HCT116 (cell line): ENCODE measurements at places on chromosomes 7 and 10. TPM values are rescaled to one million over a fixed set of nuclear protein-coding genes. Genes with fewer than 3 reads are reported as not detected.

Gene FGFBP3
- 1.2 TPM for total RNA-seq

Gene LRRC18
- not detected for total RNA-seq

Gene CALN1
- 0.17 TPM for total RNA-seq

Gene GDF10
- not detected for total RNA-seq

Gene MLXIPL
- 79.4 TPM for total RNA-seq

Gene PHKG1
- 1.1 TPM for total RNA-seq

Gene ZNF117
- total RNA-seq: 2.5 TPM

Gene CCSER2
- 28.9 TPM for total RNA-seq

DNA sequence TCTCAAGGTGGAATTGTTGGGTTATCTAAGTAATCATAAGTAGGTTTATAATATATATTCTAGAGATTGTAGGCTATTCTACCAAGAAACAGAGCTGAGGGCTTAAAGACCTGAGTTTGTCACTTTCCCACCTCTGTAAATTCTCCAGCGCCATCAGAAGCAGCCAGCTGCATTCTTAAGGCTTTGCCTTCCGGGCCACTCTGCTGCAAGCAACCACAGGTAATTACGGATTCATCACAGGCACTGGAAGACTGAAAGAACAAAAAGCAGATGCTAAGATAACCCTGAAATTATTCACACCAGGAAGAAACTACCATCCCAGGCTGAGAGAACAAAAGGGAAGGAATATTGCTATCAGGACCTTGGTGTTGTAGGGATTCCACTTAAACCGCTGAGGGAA, 137.8 kb upstream of the JCAD start:
- no peak for DNase-seq

- DNase-seq: peak; percentile 48
Observed at GRCh38 chr10:68543004-68543918, 15.9 kb upstream of the SLC25A16 start.

- DNase-seq: no peak
Observed at GRCh38 chr10:100579261-100580090, 43.7 kb downstream of the HIF1AN start.

DNA sequence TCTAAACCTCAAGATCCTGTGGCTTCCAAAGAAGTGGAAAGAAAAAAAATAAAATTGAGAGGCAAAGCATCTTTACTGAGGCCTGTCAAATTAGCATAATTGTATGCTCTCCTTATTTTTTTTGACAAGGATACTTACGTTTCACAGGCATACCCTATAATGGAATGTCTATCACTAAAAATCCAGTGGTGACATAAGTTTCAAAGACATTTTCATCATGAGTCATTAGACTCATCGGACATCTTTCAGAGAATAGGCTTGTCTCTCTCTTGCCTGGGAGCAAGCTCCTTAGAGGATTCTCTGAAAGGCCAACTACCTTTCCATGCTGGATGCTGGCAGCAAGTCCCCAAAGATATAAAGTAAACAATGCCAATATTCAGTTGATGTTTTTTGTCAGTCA, 380.7 kb upstream of the STEAP1 start:
- no peak for DNase-seq

GRCh38 chr7:155464948-155465739, 7.2 kb downstream of the EN2 start:
- DNase-seq: no peak

DNA sequence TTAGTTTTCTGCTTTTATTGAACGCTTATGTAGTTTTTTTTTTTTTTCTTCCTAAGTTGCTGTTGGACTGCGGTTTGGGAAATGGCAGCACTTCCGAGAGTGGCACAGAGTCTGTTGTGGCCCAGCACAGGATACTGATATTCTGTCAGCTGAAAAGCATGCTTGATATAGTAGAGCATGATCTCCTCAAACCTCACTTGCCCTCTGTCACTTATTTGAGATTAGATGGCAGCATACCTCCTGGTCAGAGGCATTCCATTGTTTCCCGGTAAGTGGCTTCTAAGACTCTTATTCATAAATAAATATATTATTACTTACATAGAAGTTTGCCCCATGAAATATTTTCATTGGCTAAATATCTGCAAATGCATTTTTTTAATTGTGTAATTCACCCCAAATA, 101.1 kb downstream of the BTAF1 start:
- DNase-seq: no peak

- no peak for DNase-seq
Observed at GRCh38 chr7:131109759-131110296, 217.8 kb upstream of the MKLN1 start.

- no peak for DNase-seq
Observed at GRCh38 chr10:89074120-89074519, 83.5 kb downstream of the FAS start.

GRCh38 chr7:30116771-30117170, 18.0 kb upstream of the MTURN start:
- DNase-seq: no peak

DNA sequence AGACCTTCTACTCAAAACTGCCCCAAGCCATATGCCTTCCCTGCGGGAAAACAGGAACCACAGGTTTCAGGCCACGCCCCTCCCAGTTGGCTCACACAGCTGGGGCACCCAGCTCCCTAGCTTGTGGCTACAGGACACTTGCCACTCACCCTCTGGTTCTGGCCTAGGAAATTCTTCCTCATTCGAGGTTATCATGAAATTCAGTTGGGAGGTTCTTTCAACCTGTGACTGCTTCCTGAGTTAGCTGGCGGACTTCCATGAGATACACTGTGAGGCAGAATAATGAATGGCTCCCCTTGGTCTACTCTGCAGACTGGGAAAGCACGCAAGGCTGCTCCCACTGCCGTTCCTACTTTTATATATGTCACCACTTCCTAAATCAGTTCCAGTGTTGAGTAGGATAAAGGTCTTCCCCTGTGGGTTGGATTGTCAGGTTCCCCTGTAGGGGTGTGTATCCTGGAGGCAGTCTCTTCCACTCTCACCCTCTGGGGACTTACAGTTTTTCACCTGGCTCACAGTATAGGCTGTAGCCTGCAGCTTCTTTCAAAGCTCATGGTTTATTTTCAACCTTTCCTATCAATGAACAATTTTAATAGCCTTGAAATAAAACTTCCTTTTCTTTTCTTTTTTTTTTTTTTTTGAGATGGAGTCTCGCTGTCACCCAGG, 37.0 kb downstream of the GPR22 start:
- peak; percentile 28 for DNase-seq

GRCh38 chr7:37538945-37539344, 90.3 kb upstream of the ELMO1 start:
- no peak for DNase-seq

DNA sequence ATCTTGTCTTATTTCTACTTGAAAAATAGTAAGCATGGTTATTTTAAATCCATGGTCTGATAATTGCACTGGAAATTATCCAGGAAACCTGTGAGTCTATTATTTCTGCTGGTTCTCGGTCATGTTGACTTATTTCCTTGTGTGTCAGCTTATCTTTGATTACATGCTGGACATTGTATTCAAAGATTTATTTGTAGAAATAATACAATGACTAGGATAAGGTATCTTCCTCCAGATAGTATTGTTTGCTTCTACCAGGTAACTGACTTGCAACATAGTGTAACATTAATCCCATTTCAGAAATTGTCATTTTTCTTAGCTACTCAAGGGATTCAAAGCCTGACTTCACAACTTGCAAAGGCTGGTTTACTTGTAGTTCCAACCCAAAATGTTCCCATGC, 33.4 kb downstream of the PLXNA4 start:
- DNase-seq: no peak

DNA sequence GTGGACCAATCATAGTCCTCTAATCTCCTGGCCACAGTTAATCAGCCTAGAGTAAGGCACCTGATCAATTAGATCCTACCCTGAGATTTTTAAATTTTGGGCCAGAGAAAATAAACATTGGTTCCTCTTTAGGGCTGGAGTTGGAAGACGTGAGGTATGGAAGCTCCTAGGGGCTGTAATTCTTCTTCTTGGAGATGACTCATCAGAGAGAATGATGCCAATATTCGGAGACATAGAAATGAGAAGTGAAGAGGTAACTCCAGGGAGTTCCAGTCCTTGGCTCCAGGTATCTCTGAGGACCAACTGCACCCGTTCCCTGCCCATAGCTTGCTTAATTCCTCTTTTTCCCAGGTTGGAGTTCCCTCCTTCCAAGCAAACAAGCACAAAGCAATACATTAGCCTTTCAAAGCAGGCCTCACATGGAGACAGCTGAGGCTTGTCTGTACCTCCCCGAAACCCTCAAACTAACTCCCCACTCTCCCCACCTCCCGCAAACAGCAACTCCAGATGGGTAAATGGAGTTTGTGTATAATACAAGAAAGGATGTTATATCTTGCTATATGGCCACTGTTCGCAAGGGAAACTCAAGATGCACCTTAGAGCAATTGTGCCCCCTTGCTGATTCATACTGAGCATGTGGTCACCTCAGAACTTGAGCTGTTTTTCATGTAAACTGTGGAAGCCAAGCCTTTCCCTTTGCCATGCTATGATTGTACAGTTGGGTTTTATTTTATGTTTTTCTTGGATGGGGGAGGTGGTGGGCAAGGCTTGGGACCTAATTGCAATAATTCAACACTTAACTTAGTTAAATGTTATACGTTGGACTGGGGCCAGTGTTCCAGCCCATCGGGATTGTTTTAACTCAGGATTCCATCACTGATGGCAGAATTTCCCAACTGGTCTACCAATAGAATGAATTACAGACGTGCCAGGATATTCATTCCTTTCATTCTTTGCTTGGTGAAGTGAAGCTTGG, 29.3 kb downstream of the PIK3AP1 start:
- no peak for DNase-seq

- DNase-seq: no peak
Observed at GRCh38 chr7:1223196-1223981, 9.3 kb upstream of the UNCX start.

DNA sequence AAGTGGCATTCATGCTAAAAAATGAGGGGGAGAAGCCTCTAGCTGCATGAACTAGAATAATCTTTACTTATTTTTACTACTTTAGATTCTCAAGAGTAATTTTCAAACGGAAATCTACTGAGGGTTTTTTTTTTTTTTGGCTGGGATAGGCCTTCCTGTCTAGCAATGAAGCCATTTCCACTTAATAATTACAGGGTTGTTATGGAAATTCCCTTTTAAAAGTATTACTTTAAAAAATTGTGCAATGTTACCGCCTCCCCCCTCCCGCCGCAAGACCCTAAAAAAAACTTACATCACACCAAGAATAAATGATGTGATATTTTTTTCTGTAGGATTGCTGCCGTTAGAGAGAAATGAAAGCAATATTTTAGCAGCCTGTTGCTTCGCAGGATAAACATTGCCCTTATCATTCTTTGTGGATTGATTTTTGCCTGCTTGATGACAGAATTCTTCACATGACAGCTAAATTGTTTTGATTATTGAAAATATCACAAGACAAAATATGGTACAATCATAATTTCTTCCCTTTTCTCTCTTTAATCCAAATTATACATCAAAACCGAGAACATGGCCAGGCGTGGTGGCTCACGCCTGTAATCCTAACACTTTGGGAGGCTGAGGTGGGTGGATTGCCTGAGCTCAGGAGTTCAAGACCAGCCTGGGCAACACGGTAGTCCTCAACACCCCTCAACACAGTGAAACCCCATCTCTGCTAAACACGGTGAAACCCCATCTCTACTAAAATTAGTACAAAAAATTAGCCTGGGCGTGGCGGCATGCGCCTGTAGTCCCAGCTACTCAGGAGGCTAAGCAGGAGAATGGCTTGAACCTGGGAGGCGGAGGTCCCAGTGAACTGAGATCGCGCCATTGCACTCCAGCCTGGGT, 32.8 kb downstream of the ARL4A start:
- DNase-seq: no peak

GRCh38 chr7:17716816-17717215, 223.5 kb downstream of the SNX13 start:
- no peak for DNase-seq

DNA sequence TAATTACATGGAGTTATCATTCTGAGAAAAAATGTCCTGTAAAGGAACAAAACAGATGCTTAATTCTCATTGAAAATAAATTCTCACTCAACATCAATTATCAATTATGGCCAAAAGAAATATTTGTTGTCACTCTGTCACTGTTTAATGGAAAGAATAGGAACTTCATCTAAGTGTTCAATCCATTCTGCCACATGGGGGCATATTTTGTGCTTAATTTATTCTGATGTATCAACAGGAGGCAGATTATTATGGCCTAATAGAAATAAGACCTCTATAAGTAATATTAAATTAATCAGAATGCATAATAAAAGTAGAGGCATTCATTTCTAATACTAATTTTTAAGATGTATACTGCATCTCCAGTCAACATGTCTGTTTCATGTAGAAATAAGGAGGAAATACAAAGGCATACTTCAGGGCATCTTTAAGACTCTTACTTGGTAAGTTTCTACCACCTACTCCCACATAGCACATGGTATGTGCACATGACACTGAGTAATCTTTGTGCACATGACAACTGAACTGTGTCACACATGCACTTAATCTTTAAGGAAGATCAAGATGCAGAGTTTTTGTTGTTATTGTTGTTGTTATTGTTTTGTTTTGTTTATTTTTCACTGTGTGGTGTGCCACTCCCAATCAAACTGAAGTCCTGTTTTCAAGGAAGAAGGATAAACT, 420.4 kb upstream of the SEMA3A start:
- peak; percentile 2 for DNase-seq

DNA sequence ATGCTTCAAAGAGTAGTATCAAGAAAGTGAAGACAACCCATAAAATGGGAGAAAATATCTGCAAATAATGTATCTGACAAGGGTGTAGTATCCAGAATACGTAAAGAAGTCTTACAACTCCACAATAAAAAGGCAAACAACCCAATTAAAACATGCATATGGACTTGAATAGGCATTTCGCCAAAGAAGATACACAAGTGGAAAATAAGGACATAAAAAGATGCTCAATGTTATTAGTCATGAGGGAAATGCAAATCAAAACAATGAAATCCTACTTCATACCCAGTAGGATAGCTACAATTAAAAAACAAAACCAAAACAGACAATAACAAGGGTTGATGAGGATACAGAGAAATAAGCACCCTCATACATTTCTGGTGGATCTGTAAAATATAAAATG, 79.2 kb downstream of the NUDCD3 start:
- DNase-seq: no peak

GRCh38 chr7:101782476-101782875, 35.0 kb upstream of the CUX1 start:
- DNase-seq: no peak

GRCh38 chr10:6774406-6774805, 194.3 kb upstream of the PRKCQ start:
- DNase-seq: no peak

GRCh38 chr10:124600051-124600880, 138.6 kb downstream of the LHPP start:
- DNase-seq: no peak

DNA sequence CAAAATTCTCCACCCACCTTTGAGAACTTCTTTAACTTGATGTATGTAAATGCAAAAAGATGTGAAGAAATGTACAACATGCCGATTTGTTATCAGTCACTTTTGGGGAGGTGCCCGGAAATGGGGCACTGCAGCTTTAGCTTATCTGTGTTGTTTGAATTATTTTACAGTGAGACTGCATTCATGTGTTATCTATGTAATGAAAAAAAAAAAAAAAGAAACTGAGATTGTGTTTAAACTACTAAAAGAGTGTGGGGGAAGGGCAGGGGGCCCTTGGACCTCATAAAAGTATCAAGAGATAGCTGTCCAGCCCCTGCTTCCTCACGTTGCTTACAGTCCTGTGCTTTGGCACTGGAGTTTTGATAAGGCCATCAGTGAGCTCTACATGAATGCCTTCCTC, 259.4 kb downstream of the STK31 start:
- no peak for DNase-seq
